Pancreas (tissue), 10 donors: ENCODE measurements at places on chromosomes 5 and 9. TPM values are rescaled to one million over a fixed set of nuclear protein-coding genes. Genes with fewer than 3 reads are reported as not detected.

DNA sequence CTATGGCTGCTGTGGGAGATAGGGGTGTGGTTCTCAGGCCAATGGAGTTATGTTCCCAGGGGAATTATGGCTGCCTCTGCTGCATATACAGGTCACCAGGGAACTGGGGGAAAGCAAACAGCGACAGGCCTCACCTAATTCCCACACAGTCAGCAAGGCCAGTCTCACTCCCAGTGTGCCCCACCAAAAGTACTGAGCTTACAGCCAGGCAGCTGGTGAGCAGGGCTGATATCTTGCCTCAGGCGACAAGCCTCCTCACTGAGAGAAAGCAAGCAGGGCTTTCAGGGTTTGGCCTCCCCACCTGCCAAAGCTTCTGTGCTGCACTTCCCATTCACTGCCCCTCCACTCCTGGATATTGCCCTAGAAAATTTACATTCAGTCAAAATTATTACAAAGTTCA, 273.8 kb upstream of the TARS1 start:
- no peaks in the 10 kb centered on the region for H3K36me3 ChIP-seq
- no peak overlapping the region for H3K27ac ChIP-seq
- no peaks in the 10 kb centered on the region for H3K27me3 ChIP-seq
- DNase-seq = no peak
- H3K4me3 ChIP-seq = no peak overlapping the region

The RETREG1 gene
- 22.6 TPM for total RNA-seq

The PMPCA gene
- total RNA-seq = 17.8 TPM

The UHRF2 gene
- 30.0 TPM for total RNA-seq

The ESM1 gene
- total RNA-seq = not detected
